Glutamatergic neuron (in vitro differentiated cells): ENCODE measurements at places on chromosomes 1 and 21. TPM values are rescaled to one million over a fixed set of nuclear protein-coding genes. Genes with fewer than 3 reads are reported as not detected.

Gene NAV1
- 124 TPM for total RNA-seq

Gene RIMKLA
- total RNA-seq = 4.1 TPM

Gene SYPL2
- total RNA-seq = 0.42 TPM

Gene OR10J1
- total RNA-seq = not detected

Gene HMGCL
- 19.4 TPM for total RNA-seq

Gene KCNE2
- not detected for total RNA-seq

Gene TLCD4
- total RNA-seq = 0.10 TPM

Gene COL11A1
- total RNA-seq = 0.76 TPM

Gene C1QTNF12
- total RNA-seq = 9.1 TPM

Gene PCP4L1
- total RNA-seq = 1.1 TPM

Gene RAB42
- total RNA-seq = 0.69 TPM

Gene CYP4B1
- total RNA-seq = not detected

Gene C1orf56
- 1.8 TPM for total RNA-seq
